G401 (cell line): ENCODE measurements at places on chromosomes 6 and 20.
A peak's percentile ranks its signal among the peaks of the same experiment; 100 is the strongest.

DNA sequence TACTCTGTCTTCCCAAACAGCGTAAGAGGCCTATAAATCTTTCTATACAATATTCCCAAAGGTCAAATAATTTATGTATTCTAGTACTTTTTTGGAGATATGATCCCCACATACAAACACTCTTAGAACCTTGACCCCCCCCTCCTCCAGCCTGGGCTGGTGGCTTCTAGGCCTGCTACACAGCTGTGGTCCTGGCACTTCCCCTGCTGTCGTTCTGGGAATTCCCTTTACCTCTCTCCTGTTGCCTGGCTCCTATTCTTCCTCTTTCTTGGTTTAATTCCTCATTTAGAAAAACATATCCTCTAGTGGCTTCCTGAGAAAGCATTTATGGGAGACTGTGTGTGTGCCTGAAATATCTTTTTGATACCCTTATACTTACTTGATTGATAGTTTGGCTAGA, 4.1 kb upstream of the TXLNB start:
- DNase-seq: no peak

GRCh38 chr6:46203391-46204177, 32.8 kb upstream of the ENPP5 start:
- no peak for DNase-seq

DNA sequence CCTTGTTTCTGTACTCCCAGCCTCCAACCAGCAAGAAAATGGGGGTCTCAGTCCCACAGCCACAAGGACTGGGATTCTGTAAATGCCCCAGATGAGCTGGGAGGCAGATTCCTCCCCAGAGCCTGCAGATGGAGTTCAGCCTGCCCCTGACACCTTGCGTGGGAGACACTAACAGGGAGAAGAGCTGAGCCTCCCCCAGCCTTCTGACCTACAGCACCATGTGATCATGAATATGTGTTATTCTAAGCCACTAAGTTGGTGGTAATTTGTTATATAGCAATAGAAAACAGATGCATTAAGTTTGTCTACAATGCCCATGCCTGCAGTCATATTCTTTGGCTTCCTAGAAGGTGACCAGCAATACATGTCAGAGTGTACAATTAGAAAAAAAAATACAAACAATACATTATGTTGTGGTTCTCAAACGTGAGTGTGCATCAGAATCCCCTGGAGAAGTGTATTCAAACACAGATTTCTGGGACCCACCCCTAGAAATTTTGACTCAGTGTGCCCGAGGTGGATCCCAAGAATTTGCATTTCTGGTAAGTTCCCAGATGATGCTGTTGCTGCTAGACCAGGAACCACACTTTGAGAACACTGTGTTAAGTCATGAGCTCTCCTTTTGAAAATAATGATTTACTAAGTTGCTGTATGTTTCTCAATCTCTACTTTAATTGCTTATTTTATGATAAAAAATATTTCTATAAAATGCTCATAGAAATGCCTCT, 39.9 kb downstream of the SLC22A3 start:
- no peak for DNase-seq

DNA sequence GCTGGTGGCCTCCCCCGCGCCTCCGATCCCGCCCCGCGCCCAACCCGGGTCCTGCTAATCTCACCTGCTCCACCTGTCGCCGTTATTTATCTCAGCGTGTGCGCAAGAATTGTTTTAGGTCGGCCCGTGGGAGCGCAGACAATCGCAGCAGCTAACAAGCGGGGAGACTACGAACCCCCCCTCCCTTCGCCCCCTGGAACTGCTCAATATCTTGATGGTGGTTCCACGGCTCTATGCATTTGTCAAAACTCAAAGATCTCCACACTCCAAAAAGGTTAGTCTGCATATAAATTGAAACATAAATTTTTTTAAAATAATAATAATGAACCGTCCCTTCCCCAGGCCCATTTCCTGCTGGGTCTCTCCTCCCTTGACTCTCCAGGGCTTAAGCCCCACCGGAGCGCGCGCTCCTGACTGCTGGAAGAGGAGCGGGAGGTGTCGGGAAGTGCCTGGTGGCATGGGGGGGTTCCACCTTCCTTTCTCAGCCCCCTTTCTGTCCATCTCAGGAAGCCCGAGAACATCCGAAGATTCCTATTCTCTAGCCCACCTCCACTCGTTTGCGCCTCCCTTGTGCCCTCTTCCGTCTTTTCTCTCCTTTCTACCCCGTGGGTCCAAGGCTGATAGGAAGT, 1.6 kb upstream of the MDGA1 start:
- peak; percentile 65 for DNase-seq

- no peak for DNase-seq
Observed at GRCh38 chr6:4264081-4264480, 128.7 kb upstream of the ECI2 start.

DNA sequence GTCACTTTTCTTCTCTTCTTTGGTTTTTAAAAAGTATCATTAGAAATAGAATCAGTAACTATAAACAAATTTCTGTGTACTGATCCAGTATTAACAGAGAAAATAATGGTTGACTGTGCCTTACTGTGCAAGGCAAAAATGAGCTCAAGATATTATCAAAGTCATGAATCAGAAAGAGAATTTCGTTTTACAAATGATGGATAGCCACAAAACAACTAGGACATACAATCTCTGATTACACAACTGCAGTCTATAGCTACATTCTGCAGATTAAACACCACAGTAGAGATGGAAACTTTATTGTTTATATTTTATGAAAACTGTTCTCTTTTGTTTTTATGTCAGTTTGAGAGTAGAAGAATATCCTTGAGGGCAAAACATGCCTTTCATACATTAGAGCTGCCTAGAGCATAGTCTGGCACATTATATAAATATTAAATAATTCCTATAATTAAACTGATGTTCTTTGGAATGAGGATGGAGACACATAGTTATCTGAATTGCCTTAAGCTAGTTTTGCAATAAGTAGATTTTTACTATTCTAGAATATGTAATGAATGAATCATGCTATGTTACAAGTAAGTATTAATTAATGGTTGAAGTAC, 333.1 kb downstream of the LAMA2 start:
- no peak for DNase-seq

DNA sequence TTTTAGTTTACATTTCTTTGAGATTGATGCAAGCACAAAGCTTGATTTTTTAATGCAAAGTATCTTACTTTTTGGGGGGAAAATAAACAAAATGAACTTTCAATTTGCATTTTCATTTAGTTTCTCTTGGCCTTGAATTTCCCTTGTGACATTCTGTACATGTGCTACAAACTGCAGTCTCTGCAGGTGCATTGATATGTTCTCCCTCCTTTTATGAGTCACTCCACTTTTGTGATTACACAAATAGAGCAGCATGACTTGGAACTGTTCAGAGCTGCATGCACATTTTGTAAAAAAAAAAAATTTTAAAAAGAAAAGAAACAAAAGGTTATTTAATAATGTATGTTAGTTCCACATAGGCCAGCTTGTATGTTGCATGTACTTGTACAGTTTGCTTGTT, 220.0 kb upstream of the KCNQ5 start:
- no peak for DNase-seq

DNA sequence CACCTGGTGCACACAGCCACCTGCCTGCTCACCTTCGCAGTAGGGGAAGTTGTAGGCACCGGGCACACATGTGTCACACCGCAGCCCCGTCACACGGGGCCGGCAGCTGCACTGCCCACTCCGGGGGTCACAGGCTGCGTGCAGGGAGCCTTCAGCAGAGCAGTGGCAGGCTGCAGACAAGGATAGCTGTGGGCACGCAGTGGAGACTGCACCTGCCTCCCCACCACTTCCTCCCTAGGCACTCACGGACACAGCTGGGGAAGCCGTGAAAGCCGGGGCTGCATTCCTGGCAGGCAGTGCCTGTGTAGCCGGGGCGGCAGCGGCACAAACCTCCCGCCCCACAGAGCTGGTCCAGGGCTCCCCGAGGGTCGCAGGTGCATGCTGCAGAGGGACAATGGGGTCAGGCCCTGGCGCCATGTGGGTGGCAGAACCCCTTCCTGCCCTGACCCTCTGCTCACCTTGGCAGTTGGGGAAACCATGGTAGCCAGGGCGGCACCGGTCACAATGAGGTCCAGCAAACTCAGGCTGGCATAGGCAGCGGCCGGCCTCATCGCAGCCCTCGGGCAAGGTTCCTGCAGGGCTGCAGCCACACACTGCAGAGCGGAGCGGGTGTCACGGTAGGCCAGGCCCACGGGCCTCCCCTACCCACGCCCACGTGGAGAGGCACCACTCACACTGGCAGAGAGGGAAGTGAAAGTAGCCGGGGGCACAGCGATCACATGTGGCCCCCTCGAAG, 29.4 kb downstream of the LAMA5 start:
- no peak for DNase-seq

- DNase-seq: no peak
Observed at GRCh38 chr6:124714728-124715127, 247.5 kb upstream of the RNF217 start.

DNA sequence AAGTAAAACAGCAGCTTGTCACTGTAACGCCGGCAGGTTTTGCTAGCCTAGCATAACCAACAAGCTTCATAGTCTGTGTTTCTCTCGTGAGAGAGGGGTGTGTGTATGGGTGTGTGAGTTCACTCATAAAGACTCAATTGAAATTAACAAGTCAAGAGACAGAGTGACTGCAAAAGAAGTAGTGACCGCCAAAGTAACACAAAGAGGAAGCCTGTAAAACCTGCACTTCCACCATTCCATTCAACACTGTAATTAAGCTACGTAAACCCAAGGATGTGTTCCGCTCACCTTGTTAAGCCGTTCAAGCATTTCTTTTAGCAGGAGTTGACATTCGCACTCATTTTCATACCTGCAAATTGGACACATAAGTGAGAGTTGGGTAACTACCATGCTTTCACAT, 6.6 kb downstream of the BFSP1 start:
- DNase-seq: no peak

DNA sequence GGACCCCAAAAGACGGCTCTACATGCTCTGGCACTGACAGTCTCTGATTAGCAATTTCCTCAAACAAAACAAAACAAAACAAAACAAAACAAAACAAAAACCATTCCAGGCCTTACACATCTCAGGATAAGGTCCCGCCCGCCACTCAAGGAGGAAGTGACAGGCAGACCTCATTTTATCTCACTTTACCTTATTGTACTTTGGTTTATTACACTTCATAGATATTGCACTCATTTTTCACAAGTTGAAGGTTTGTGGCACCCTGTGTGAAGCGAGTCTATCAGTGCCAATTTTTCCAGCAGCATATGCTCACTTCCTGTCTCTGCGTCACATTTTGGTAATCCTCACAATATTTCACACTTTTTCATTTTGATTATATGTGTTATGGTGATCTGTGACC, 15.2 kb downstream of the ZBP1 start:
- no peak for DNase-seq

DNA sequence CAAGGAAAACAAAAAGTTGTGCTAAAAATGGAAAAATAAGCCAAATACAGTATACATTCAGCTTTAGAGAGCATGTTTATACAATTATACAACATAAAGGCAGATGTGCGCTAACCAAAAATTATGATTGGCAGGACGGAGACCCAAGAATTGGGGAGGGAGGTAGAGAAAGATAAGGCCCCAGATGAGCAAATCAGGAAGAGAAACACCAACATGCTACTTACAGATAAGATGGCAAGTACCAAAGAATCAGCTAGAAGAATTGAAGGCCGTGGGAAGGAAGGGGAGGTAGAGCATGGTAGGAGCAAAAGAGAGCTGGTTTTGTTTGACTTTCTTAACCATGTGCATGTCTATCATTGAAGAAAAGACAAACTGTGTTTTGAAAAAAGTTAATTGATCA, 45.4 kb downstream of the PRND start:
- DNase-seq: no peak

DNA sequence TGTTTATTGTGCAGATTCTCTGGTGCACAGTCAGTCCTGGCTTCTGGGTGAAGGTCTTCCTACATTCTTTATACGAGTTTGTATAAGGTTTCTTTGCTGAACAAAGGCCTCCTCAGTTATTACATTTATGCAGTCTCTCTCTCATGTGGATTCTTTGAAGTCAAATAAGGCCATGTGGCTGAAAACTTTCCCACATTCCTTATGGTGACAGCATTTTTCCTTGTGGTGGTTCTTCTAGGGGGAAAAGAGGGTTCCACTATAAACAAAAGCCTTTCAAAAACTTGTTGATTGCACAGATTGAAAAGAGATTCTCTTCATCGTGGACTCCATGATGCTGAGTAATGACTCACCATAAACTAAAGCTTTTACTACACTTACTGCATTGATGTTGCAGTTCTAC, 19.2 kb downstream of the ZSCAN12 start:
- no peak for DNase-seq

DNA sequence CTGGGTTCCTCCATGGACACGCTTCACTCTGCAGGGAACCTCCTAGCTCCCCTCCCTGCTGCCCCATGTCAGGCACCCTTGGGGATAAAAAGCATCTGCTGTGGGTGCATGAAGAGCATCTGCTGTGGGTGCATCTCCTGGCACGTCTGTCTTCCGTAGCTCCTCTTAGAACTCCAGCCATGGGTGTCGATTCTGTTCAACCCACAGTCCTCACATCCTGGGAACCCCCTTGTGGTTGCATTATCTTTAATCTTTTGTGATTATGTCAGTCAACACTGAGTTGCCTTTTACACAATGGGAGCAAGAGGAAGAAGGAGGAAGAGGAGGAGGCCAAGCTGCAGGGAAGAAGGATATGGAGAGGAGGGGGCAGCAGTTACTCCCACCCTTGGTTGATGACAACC, 24.1 kb upstream of the CCR6 start:
- DNase-seq: no peak

- DNase-seq: no peak
Observed at GRCh38 chr6:108180776-108181175, 15.0 kb downstream of the NR2E1 start.

GRCh38 chr6:41463062-41463930, 82.9 kb upstream of the FOXP4 start:
- DNase-seq: no peak

GRCh38 chr20:10508060-10508459, 73.0 kb downstream of the SLX4IP start:
- no peak for DNase-seq

- peak; percentile 30 for DNase-seq
Observed at GRCh38 chr6:131281471-131282270, 146.4 kb downstream of the AKAP7 start.

DNA sequence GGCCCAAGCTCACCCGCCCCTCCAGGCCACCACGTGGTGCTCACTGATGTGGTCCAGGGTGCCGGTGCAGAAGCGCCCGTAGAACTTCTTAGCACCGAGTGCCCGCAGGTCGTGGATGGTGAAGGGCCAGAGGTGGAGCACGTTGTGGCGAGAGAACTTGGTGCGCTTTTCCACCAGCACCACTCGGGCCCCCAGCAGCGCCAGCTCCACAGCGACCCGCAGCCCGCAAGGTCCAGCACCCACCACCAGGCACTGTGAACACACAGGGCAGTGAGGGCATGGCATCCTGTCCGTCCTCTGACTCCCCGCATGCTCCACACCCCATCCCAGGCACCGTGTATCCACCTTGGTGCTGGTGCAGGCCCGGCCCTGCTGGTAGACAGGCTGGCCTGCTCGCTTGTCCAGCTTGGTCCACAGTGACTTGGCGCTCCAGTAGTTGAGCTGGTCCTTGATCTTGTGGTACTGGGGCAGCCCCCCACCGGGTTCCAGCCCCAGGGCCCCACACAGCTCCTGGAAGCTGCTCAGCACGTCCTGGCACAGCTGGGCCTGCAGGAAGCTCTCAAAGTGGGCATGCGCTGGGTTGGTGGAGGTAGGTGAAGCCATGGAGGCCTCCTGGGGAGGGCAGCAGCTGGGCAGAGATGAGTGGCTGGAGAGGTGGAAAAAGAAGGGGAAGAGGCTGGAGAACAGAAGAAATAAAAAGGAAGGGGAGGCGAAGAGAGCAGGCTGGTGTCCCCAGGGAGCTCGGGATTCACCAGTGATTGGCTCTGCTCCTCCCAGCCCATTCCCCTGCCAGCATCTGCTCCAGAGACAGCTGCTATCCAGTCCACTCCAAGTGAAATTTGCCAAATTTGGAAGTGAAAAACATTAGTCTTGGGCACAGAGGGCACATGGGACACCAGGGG, 1.7 kb downstream of the MICAL1 start:
- no peak for DNase-seq
